ENCODE measurements at places on chromosomes 3 and 15. TPM values are rescaled to one million over a fixed set of nuclear protein-coding genes. Genes with fewer than 3 reads are reported as not detected.

DNA sequence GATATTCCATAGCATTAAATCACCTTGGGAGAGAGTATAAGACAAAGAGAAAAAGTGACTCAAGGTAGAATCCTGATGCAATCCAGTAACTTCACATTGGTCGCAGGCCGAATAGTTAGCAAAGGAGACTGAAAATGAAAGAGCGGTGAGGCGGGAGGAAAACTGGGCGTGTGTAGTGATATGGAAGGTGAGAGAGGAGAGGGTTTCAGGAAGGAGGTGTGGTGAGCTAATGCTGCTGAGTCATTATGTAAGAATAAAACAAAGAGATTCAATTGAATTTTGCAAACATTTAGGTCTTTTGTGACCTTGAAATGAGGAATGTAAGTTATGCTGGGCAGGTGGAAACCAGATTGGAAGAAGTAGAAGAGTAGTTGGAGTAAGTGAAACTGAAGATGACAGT lies 235.3 kb downstream of the C3orf38 start:
- DNase-seq, result no peak

Gene A4GNT
- not detected for total RNA-seq

GRCh38 chr15:52765785-52766184 lies 24.4 kb downstream of the ONECUT1 start:
- no peak for DNase-seq

GRCh38 chr3:101169516-101169915 lies 150.9 kb downstream of the IMPG2 start:
- DNase-seq, result no peak

GRCh38 chr3:190258634-190259033 lies 63.6 kb downstream of the CLDN1 start:
- no peak for DNase-seq

DNA sequence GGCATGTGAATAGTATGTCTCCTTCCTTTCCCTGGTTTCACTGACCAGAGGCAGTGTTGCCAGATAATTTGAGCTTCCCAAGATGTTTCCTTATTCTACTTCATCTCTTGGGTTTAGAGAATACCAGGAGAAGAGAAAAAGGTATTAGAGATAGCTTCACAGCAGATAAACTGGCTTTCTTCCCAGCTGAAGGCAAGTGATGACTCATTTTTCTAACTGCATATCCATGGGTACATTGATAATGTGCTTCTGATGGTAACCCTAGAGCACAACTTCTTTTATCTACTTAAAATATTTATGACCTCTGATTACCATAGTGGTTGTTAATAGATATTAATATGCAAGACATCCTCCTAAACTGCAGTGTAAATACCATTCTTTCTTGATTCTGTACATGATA lies 34.6 kb upstream of the CMTM8 start:
- DNase-seq, result no peak

- no peak for DNase-seq
Measured at GRCh38 chr15:32867313-32867626, 149.5 kb downstream of the GREM1 start.

Gene THPO
- total RNA-seq, result 1.2 TPM

- DNase-seq, result peak; percentile 54
Measured at GRCh38 chr15:43329217-43329959, 985 bp downstream of the LCMT2 start.

Gene GRAMD2A
- 0.91 TPM for total RNA-seq

Gene PTX3
- total RNA-seq, result 3.9 TPM

GRCh38 chr15:43150191-43150929 lies 17.0 kb downstream of the TMEM62 start:
- DNase-seq, result no peak

GRCh38 chr15:63232405-63232804 lies 43.0 kb downstream of the RAB8B start:
- DNase-seq, result no peak

DNA sequence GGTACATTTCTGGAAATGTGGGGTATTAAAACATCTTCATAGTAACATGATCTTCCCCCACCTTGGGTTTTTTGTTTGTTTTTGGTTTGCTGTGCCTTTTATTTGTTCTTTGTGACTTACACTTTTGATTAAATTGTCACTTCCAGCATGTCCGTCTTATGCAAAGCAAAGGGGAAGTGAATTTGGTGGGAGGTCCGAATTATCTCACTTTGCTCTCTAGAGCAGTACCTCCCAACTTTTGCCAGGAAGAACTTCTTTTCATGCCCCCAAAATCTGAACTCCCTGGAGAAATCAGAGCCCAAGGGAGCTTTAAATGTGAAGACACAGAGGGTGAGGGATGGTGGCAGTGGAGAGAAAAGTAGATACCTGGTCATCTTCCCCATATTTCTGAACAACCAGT lies 173.1 kb downstream of the IL5RA start:
- no peak for DNase-seq

Gene TTC14
- 73.6 TPM for total RNA-seq

- DNase-seq, result no peak
Measured at GRCh38 chr15:80615783-80616391, 79.2 kb upstream of the ABHD17C start.

DNA sequence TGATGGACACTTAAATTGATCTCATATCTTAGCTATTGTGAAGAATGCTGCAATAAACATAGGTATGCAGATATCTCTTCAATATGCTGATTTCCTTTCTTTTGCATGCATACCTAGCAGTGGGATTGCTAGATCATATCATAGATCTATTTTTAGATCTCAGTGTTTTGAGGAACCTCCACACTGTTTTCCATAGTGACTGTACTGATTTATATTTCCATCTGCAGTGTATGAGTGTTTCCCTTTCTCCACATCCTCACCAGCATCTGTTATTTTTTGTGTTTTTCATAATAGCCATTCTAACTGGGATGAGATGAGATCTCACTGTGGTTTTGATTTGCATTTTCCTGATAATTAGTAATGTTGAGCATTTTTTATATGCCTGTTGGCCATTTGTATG lies 17.1 kb upstream of the RASA2 start:
- no peak for DNase-seq

GRCh38 chr3:58672451-58672850 lies 5.9 kb upstream of the FAM3D start:
- DNase-seq, result no peak

Gene FAM107A
- total RNA-seq, result 23.6 TPM

Gene MNS1
- 3.5 TPM for total RNA-seq

Gene LTF
- total RNA-seq, result 3.2 TPM

DNA sequence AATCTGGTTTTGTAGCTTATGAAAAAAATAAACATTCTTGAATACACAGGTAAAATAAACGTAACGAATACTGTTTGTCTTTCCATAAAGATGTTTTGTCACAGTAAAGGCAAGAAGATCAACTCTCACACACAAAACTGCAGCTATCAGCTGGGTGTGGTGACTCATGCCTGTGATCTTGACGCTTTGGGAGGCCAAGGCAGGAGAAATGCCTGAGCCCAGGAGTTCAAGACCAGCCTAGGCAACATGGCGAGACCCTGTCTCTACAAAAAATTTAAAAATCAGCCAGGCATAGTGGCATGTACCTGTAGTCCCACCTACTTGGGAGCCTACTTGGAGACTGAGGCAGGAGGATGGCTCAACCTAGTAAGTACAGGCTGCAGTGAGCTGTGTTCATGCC lies 39.6 kb downstream of the CBLB start:
- DNase-seq, result no peak

DNA sequence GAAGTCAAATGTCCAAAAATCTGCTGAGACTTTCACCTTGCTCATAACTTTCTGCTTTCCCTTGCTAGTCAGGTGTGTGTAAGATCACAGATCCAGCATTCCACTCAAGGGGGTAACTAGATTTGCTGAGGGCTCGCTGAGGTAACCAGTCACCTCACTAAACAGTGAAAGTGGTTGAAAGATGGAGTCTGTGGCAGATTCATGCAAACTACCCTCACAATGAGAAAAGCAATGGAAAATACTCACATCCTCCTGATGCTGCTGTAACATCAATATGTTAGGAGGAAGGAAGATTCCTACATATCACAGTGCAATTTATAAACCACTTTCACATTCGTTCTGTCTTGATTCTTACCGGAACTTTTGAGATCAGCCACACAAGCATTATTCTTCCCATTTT lies 174.3 kb upstream of the BCL6 start:
- no peak for DNase-seq

Gene WDR53
- 11.0 TPM for total RNA-seq

Gene RYR3
- total RNA-seq, result 15.6 TPM

DNA sequence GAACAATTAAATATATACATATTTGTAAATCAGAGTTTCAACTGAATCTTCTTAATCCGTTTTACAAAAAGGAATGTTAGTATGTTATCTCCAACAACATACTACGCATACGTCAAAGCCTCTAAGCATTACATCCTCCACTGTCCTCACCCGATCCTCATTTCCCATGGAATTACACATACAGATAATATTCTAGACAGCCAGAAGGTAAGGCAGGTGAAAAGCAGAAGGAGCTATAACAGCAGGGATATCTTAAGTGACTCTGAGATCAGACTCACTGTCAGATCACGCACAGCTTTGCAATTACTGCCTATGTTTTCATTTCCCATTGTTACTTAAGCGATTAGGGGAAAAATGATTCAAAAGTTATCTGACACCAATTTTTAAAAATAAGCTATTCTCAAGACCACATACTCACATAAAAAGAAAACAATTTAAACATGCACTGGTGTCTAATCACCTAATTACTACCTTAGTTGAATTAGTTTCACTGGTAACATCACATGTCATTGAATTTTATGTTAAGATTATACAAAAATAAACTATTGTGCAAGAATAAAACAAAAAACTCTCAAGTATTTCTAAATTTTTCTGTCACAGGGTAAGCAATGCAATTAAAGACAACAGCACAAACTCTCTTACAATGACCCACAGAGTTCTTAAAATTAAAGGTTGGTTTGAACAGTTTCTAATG lies 92.8 kb downstream of the TBL1XR1 start:
- DNase-seq, result no peak

- DNase-seq, result no peak
Measured at GRCh38 chr3:99875581-99875928, 57.9 kb downstream of the CMSS1 start.

- no peak for DNase-seq
Measured at GRCh38 chr15:81327516-81327915, 3.6 kb upstream of the STARD5 start.

DNA sequence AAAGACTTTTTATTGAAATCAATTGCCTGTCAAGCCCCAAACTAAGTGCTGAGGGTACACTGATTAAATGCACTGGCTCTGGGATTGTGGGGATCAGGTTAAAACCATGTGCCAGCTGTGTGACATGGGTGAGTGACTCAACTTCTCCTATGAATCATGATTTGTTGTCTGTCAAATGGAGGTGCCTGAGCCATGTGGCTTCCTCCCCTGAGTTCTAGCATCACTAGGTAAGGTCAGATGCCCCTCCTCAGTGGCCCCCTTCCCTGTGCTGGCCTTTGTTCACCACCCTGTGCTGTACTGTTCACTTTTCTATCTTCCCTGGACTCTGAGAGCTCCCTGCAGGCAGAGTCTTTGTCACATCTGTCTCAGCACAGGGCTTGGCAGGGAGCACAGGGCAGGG lies 43.6 kb upstream of the ATP2B2 start:
- no peak for DNase-seq

Gene PP2D1
- total RNA-seq, result not detected

GRCh38 chr15:89802986-89803824 lies 11.4 kb downstream of the ANPEP start:
- DNase-seq, result peak; percentile 44

DNA sequence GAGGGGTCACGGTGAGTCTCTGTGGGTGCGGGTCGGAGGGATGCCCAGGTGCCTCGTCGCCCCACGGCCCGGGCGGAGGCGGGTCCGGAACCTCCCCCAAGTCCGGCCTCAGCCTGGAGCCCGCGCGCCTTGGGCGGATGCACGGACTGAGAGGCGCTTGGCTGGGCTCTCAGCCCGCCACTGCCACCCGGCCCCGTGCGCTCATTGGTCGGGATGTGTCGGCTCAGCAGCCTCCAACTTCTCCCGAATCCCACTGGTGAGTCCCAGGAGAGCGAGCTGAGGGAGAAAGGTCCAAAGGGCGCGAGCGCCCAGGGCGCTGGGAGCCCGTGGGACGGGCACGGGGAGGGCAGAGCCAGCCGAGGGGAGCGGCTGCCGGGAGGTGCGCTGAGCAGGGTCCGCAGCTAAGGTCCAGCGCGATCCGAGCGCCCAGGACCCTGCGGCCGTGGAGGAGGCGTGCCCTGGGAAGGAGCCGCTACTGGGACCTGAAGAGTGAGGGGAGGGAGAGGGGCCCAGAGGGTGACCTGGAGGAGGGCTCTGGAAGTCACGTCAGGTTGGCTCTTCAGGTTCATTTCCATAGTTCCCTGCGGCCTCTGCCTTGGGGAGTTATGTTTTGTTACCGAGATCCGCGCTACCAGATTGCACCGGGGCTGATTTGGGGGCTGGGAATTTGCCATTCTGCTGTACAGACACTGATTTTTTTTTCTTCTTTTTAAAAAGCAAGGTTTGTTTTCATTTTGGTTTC lies at the start of gene MME:
TSS of gene MME (plus strand) at position 574 of the 742 bp plus-strand sequence. CDS start 3,849 bp downstream, outside the sequence.
- DNase-seq, result peak; percentile 77

DNA sequence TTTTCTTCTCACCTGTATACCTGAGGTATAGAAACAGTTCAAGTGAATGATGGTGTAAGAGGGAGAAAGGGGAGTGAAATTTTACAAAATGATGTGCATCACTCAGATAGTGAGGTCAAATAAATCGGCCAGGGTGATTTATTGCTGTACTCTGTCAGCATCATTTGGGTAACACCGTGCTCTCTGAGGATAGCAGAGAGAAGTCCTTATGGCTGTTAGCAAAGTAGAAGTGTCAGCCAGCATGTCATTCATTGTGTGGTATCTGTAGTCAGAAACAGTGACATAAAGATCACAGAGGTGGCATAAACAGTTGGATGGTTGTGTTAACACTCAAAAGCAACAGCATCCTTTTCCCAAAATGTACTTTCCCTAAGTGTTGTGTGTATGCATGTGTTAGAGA lies 53.4 kb downstream of the PSMD6 start:
- no peak for DNase-seq

DNA sequence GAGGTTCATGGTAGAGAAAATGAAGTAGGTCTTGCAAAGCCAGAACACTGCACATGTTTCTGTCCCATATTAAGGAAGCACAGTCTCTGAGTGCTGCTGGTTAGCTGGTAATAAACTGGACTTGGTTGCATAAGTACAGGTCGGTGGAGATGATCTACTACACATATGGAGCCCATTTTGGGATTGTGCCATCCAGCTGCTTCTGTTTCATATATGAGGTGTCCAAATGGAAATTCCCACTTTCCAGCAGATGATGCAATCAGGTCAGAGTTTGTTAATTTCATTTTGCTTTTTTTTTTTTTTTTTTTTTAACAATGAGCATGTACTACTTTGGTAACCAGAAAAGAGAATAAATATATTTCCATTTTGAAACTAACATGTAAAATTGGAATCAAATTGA lies 122.6 kb downstream of the SATB1 start:
- no peak for DNase-seq

GRCh38 chr3:28210968-28211713 lies 30.3 kb upstream of the CMC1 start:
- no peak for DNase-seq

Gene ZNF662
- total RNA-seq, result 13.0 TPM

Gene BMF
- 17.3 TPM for total RNA-seq

- no peak for DNase-seq
Measured at GRCh38 chr3:52917044-52917443, 19.7 kb upstream of the STIMATE start.
